ENCODE measurements at places on chromosomes 7 and 10.
A peak's percentile ranks its signal among the peaks of the same experiment; 100 is the strongest.

GRCh38 chr7:140610204-140611165 is 30.1 kb downstream of the DENND2A start:
- DNase-seq, result no peak

DNA sequence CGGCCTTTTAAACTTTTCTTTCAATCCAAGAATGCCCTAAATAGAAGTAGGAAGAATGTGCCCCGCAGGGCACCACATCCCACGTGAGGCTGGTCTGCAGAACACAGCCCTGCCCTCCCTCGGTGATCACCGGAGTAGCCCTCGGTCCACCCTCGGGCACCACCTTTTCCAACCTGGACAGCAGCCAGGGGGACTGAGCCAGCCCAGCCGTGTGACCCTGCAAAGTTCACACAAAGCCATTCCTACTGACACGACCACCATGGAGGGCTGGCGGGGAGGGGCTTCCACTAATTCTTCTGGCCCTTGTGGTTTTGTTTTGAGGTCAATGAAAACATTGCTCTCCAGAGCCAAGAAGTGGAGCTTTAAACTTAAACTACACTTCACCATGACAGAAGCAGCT is 132.2 kb downstream of the TCERG1L start:
- DNase-seq, result no peak

DNA sequence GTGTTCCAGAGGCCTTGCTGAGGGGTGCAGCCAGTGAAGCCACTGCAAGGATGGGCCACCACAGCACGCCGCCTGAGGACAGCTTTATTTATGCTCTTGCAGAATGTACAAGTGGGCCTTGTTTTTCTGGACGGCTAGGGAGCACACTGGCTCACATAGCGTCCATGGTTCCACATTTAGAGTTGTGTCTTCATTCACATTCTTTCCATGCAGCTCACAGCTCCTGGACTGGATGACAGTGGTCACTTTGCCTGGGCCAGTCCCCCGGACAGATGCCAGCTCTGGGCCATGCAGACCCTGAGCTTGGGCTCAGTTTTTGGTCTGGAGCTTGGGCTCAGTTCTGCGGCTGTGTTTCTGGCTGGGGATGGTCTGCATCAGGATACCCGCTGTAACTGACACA is 2.6 kb upstream of the C10orf71 start:
- DNase-seq, result no peak

DNA sequence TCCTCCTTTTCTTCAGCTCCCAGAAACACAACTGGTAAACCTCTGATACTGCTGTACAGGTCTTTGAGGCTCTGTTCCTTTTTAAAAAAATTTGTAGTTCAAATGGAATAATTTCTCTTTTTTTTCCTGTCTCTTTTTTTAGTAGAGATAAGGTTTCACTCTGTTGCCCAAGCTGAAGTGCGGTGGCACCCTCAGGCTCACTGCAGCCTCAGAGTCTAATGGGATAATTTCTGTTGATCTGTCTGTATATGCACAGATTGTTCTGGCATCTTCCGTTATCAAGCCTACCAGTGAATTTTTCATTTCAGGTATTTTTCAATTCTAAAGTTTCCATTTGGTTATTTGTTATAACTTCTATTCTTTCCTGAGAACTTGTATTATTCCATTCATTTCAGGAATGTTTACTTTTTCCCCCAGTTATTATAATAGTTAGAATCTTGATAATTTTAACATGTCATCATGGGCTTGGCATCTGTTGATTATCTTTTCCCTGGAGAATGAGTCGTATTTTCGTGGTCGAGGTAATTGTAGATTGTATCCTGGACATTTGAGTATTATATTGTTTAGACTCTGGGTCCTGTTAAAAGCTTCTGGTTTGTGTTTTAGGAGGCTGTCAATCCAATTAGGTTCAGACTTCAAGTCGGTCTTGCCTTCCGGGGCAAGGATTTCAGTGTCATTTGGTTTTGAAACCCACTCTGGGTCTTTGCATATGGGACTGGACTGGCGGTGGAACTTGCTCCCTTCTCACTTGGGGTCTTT is 24.5 kb downstream of the CRCP start:
- no peak for DNase-seq

- DNase-seq, result no peak
These were observed 98.3 kb upstream of the ARHGAP21 start for GRCh38 chr10:24821986-24822385.

- no peak for DNase-seq
These were observed 31.4 kb upstream of the ZNF32 start for GRCh38 chr10:43680035-43680434.

DNA sequence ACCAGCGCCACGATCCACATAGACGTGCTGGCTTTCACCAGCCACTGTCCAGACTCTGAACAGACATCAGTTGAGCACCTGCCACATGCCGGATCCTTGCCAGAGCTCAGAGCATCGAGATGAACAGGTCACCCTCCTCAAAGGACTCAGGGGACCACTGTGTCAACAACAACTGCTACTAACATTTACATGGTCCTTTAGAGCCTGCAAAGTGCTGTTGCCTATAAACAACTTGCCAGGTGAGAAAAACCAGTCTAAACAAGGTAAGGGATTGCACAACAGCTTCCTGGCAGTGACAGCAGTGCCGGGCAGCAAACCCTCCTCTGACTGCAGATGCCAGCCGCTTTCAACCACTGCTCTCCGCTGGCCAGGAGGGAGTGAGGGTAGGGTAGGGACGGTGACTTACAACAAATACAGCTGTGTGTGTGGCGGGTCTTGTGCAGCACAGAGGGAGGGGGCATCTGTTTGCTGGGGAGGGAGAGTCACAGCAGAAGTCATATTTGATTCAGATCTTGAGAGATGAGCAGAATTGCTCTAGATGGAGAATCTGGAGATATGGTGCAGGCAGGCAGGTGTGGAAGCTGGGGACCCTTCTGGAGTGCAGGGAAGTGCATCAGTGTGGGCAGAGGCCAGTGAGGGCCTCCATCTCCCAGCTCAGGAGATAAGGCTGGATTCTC is 32.8 kb upstream of the RHEB start:
- no peak for DNase-seq

DNA sequence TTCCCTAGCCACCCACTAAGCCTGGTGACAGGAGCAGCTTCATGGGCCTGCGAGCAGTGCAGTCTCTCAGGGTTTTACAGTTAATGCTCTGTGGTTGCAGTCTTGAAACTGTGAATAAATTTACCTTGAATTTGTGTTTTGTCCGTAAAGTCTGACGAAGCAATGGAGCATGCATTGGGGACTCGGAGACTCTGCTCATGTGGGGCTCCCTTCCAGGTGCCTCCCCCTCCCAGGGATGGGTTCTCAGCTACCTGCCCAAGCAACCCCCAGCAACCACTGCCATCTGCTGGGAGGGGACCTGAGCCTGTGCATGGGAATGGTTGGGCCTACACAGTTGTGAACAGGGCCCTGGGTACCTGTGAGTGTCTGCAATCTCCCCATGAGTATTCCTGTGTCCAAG is 36.3 kb upstream of the IKZF1 start:
- no peak for DNase-seq

- no peak for DNase-seq
These were observed 117.0 kb upstream of the STK17A start for GRCh38 chr7:43465581-43466554.

DNA sequence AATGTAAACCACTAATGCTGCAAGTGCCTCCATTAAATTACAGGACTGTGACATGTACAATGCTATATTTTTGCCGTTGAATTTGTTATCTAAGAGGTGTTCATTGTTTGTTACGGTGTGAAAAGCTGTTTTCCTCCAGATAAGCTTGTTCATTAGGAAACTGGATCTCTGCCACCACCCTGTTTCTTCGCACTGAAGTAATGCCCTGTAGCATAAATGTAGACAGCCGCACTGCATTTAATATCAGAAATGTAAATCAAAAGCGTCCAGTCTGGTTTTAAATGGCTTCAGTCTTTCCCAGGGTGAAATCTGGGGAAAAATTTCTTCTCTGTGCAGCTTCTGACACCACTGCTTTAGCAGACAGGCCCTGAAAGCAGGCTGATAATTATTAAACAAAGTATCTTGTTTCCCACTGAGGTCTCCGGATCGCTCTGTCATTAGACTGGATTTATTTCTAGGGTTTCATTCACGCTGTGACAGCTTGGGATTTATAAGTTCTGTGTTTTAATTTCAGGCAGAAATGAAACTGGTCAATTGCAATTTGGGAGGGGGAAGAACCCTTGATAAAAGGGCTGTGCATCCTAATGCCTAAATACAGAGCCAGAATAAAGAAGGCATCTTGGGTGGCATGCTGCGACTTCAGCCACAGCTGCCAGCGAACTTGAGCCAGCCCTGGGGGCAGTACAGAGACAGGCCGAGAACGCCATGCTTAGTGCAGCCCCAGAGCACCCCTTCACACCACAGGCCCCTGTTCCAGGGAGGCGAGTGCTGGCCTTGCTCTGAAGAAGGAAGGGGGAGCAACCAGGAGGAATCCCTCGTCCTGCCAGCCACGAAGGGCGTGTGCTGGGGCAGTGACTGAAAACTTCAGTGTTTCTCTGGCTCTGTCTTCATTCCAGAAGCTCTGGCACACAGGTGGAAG is 547.7 kb upstream of the GALNT17 start:
- no peak for DNase-seq

- DNase-seq, result no peak
These were observed 12.5 kb downstream of the GDI2 start for GRCh38 chr10:5800782-5801181.

GRCh38 chr10:100982916-100983830 is 4.1 kb downstream of the MRPL43 start:
- DNase-seq, result peak; percentile 69
